ENCODE measurements at places on chromosomes 2 and 18.

DNA sequence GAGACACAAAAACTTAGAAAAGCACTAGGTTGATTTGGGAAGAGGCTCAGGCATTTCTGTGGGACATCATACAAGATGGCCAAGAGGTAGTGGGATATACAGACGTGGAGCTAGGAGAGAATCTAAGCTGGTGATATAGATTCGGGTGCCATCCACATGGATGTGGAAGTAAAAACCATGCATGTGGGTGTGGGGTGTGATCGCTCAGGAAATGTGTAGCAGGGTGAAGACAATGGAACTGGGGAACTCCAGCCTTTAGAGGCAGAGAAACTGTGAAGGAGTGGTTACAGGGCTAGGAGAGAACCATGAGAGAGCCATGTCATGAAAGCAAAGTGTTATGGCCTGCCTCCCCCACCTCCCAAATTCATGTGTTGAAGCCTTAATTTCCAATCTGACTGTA, 43.0 kb upstream of the CTLA4 start:
- no peak for DNase-seq

DNA sequence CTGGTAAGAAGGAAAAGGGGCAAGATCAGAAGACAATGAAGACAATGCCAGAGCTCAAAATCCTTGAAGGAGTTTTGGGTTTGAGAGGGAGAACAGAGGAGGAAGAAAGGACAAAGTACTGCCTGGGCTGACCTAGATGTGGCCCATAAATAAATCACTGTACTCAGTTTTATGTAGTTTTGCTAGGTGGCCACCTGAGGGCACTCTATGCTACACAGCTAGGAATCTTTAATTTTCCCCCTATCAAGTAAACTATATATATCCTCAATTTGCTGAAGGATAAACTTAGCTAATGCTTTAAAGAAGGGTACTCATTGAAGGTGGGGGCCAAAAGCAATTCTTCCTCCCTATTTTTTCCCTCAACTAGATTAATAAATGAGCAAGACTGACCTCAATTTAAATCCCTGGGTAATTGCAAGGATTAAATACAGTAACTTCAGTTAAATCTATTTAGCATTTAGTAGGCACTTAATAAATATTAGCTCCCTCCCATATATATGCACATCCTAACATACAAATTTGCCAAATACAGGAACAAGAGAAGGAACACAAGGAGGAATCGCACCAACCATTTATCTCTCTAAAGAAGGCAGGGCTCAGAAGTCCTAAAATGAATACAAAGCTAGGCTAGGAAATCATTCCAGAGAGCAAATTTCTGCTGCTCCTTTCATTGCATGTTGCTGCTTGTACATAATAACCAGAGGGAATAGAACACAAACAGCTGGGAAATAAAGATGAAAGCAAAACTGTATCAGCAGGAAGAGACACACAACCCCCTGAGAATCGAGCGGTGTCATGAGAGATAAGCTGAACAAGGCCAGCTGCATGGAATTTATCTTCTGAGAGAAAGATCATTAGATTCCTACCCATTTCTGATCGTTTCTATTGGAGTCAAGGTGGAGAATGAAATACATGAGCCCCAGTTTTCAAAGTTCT, 540.1 kb downstream of the NRXN1 start:
- peak; percentile 18 for DNase-seq

DNA sequence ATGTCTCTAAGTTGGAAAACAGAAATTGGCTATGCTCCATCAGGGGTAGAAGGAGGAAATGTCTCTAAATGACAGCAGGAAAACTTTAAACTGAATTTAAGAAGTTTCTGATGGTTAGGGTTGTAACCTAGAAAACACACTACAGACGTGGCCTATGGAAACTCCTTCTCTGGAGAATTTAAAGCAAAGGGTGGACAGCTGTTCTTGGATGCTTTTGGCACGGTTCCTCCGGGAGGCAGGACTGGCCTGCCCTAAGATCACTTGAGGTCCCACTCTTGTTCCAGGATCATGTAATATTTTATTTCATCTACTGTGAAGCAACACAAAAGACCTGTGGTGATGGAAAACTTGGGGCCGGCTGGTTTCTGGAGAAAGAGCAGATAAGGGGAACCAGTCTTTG, 77.0 kb downstream of the NRP2 start:
- DNase-seq, result no peak

GRCh38 chr2:220300806-220301205, 673.4 kb downstream of the SLC4A3 start:
- DNase-seq, result no peak

DNA sequence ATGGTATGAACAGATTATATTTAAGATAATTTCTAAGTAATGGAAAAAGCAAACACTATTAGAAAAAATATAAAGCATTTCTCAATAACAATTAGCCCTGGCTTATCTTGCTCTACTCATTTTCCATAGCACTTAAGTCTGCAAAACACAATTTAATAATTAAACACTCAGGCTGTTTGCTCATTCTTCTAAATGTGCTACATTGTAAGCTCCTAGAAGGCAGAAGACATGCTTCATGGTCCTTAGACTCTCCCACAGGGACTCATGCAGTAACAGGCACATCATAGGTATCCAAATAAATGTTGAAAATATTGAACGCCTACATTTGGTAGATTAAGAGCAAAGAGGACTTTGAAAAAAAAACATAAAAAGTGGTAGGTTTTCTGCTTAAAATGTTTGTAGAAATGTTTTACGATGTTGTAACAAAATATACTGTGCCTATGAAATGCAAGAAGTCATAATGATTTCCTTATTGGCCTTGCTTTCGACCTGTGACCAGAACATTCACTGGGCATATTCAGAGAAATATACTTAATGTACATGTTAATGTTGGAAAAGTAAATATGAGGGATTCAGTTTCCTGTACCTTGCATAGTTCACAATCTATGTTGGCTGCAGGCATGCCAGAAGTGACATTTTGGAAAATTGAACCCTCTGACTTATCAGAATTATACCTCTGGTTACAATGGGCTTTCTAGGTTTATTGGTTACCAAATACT, 27.2 kb downstream of the G6PC2 start:
- no peak for DNase-seq

Measured in fibroblast of upper back skin (primary cell).